ENCODE measurements at places on chromosomes 1 and 21. TPM values are rescaled to one million over a fixed set of nuclear protein-coding genes. Genes with fewer than 3 reads are reported as not detected.

Gene CYP4Z1
- total RNA-seq = not detected

Gene GAS5
- total RNA-seq = 1,298 TPM

Gene HES3
- total RNA-seq = not detected

Gene CYYR1
- not detected for total RNA-seq

Gene WNT4
- not detected for total RNA-seq

Gene GPR153
- 0.34 TPM for total RNA-seq

Gene LINGO4
- not detected for total RNA-seq

Gene MSH4
- total RNA-seq = 0.16 TPM

Gene GBP6
- 0.49 TPM for total RNA-seq

Gene DYRK3
- total RNA-seq = 4.7 TPM

Gene ATP1A4
- total RNA-seq = not detected

- no peak for DNase-seq
Measured at GRCh38 chr1:64826991-64827390, 82.1 kb downstream of the RAVER2 start.

- DNase-seq = no peak
Measured at GRCh38 chr1:195236991-195237889, 1371.0 kb downstream of the KCNT2 start.

DNA sequence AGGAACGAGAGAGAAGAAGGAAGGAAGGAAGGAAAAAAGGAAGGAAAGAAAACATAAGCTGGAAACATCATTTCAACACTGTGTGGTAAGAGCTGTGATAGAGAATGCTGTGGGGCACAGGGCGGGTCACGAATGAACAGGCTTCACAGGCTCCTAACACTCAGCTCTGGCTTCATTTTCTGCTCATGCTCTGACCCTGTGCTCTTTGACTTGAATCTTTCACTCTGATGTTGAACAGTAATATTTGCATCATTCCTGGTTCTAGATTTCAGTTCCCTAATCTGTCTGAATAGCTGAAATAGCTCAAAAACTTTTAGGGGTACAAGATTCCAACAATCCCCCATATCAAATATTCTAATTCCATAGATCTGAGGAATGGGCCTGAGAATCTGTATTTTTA is 207.3 kb downstream of the LHX8 start:
- no peak for DNase-seq

- no peak for DNase-seq
Measured at GRCh38 chr1:43265431-43265830, 4.4 kb upstream of the TMEM125 start.

GRCh38 chr1:186155594-186155993 is 219.5 kb downstream of the TPR start:
- DNase-seq = no peak

GRCh38 chr1:212608959-212609700 is 569 bp downstream of the ATF3 start:
- peak; percentile 54 for DNase-seq

- DNase-seq = no peak
Measured at GRCh38 chr1:207248544-207249198, 72.8 kb upstream of the CD55 start.

GRCh38 chr1:53376742-53377437 is 49.0 kb upstream of the LRP8 start:
- DNase-seq = no peak

- DNase-seq = peak; percentile 11
Measured at GRCh38 chr1:202656951-202657646, 53.2 kb downstream of the SYT2 start.

DNA sequence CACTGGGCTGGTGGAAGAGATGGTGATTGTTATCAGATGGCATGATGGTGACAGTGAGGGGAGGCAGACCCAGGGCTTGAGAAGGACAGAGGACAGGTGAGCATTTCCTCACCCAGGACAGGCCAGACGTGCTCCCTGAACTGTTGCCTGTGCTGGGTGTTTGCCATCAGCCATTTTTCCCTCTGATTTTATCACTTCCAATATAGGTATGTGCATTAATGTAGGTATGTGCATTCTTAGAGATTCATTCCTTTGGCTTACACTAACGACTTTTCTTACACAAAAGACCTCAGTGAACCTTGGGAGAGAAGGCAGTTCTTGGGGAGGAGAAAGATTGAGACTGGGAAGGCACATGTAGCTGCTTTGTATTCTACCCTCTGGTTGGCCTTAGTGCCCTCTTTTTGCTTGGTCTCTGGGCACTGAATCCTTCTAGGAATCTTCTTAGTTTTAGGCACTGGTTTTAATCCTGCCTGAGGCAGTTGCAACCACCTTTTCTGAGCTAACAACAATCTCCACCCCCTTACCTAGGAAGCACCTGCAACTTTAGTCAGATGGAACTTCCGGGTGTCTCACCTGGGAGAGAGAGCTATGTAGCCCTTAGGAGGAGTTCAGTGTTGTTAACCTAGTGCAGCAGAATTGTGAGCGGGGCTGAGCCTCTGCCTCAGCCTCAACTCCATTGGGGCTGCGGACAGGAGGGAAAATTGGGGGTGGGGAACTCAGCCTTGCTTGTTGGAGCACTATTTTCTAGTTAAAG is 30.9 kb downstream of the C1orf116 start:
- DNase-seq = no peak

GRCh38 chr1:177780096-177780700 is 189.7 kb downstream of the SEC16B start:
- DNase-seq = no peak

DNA sequence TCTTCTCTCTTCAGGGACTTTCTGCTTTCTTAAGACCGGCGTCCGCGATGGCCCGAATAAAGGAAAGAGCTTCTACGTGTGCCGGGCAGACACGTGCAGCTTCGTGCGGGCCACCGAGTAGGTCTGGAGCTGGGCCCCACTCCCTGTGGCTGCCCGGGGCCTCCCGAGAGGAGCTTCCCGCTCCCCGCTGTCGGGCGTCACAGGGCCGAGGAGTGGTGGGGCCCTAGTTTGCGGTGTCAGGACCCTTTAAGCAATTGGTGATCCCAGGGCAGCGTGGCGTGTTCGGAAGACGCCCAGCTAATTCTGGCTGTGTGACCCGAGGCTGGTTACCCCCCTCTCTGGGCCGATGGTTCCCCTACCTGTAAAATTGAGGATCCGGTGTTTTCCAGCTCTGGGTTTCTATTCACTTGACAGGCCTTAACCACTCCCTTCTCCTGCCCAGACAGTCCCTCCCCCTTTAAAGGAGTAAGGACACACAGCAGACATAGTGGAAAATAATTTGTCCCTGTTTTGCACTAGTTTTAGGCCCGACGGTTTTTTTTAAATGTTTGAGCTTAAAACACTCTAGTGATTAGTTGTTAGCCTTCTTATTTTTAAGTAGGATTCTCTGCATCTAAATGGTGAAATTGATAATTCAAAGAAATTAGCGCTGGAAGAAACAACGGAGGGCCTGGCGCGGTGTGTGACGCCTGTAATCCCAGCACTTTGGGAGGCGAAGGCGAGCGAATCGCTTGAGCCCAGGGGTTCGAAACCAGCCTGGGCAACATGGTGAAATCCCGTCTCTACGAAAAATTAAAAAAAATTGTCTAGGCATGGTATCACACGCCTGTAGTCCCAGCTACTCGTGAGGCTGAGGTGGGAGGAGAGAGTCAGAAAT is 553 bp downstream of the TTF2 start:
- DNase-seq = peak; percentile 53

- DNase-seq = no peak
Measured at GRCh38 chr1:104329278-104329677, 579.6 kb downstream of the AMY1C start.

- DNase-seq = no peak
Measured at GRCh38 chr21:28532446-28532845, 460.2 kb downstream of the LTN1 start.

DNA sequence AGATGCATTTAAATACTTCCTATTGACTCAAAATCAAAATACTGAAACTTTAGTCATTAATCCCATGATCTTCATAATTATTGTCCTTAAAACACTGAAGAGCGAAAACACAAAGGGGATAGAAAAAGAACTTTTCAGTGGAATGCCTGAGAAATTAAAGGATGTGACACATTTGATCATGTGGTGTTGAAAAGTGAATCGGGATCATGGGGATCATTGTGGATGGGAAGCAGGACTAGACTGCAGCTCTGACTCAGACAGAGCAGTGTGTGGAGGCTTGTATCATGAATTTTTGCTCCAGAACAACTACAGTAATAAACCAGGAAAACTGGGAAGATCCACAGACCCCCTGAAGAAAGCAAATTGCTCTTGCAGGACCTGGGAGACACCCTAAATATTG is 161.1 kb upstream of the CXADR start:
- DNase-seq = no peak

DNA sequence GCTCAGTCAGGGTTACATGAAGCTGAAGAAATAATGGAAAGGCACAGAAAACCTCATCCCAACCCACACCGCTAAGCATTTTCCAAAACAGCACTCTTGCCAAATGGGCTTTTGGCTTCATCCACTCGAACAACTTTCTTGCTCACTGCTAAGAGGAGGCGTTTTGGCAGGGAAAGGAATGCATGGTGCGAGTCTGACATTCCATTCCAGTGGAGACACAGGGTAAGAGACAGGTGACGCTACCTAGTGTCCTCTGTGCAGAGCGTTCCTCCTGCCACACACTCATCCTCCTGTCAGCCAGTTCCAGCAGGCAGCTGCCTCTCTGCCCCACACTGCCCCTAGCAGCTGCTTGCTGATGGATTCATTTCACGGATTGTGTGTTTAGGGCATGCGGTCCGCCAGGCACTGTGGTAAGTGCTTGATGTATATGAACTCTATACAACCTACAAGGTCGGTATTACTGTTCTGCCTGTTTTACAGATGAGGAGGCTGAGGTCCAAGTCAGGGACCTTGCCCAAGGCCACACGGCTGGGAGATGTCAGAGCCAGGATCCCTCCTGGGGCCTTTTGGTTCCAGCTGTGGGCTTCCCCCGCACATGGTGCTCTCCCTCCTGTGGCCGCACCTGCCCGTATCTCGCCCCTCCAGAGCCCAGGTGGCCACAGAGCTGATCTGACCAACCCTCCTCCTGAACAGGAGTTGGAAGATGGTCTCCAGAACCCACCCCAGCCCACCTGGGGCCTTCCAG is 25.7 kb upstream of the BACE2 start:
- DNase-seq = no peak

DNA sequence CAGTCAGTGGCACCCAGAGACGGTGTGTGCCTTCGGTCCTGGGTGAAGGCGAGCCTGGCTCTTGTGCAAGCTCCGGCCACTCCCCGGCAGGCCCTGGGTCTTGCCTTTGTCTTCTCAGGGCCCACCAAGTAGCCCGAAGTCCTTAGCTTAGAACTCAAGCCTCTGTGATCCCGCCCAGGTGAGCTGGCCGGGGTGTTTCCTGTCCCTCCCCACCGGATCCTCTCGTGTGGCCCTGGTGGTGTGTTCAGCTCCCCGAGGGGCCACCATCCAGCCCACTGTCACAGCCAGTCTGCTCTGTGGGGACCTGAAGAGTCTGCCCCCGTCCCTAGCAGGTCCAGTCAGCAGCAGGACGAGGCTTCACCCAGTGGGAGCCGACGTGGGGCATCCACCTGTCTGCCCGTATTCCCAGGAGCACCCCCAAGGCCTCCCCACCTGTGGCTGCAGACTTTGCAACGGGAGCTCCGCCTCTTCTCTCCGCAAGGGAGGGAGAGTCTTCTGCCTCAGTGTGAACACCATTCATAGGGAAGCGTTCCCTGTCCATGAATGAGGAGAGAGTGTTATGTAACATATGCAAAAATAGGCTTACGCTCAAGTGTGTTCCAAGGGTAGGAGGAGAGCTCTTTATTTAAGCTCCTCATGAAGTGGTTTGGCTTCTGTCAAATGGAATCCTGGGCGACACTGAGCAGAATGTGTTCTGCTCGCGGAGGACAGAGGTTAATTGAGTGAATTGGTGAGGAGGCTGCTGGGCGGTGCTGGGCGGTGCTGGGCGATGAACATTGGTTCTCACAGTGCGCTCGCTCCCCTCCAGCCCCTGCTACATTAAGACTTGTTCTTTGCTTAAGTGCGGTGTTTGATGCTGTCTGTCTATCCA is 108.9 kb downstream of the CRYAA start:
- DNase-seq = no peak

GRCh38 chr21:45270306-45270821 is 17.3 kb downstream of the POFUT2 start:
- DNase-seq = peak; percentile 24

DNA sequence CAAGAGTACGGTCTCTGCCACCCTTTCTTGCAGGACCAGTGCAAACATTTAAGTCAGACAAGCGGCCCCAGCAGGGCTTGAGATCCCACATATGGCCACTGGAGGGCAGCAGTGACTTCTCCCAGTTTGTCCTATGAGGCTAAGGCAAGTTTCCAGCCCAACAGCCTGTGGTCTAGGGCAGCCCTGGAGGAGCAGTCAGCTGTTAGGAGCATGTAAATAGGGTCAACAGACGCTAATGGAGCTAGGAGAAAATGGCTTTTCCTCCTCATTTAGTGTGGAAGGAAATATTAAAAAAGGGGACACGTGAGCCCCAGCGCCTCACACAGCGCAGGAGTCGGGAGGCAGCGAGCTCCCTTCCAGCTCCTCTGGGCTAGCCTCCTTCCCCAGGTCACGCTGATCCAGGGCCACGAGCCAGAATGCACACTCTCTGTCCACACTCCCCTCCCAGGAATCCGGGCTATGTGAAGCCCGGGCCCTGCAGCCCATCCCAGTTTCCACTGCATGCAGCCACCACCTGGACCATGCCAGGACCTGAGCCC is 95.6 kb downstream of the LAMC2 start:
- DNase-seq = peak; percentile 87

- no peak for DNase-seq
Measured at GRCh38 chr1:9174243-9174642, 45.3 kb upstream of the GPR157 start.

DNA sequence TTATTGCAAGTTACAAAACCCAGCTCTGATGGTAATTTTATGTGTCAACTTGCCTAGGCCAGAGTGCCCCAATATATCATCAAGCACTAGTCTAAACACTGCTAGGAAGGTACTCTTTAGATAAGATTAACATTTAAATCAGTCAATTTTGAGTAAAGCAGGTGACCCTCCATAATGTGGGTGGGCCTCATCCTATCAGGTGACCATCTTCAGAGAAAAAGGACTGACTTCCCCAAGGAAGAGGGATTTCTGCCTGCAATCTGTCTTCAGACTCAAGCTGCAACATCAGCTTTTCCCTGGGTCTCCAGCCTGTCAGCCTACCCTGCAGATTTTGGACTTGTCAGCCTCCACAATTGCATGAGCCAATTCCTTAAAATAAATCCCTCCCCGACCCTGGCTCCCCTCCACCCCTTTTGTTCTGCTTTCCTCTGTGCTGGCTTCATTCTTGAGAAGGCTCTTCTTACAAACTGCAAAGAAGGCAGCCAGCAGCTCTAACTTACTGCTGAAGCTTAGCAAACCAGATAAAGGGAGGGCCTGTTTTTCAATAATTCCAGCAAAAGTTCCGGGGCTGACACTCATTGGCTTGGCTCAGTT is 56.4 kb upstream of the RUNX3 start:
- DNase-seq = peak; percentile 1

GRCh38 chr1:151994956-151995355 is 1.3 kb upstream of the S100A10 start:
- DNase-seq = no peak
